Heart right ventricle (tissue), 16 donors: ENCODE measurements at places on chromosomes 16 and 17. TPM values are rescaled to one million over a fixed set of nuclear protein-coding genes. Genes with fewer than 3 reads are reported as not detected.

DNA sequence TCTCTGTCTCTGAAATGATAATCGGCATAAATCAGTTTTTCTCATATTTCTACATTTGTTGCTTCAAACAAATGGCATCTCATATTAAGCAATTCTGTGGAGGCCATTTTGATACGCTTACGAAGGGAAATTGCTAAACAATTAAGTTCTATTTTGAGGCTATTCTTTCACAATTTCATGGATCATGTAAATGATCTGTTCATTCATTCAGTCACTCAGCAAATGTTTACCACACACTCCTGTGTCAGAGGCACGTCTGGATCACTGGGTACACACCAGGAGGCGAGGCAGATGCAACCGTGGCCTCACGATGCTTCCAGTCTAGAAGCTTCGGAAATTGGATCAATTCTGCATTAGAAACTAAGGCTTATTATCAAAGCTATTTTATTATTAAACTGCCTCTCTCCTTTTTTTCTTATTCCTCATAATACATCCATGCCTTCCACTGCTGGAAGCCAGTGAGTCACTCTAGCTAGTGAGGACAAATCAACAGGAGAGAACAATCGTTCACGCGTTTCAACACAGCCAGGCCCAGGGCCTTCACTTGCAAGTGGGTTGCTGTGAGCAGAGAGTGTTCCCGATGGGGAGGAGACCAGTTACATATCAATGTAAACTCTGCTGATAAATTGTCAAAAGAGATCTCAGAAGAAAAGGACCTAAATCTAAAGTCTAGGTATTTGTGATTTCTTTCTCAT is 11.3 kb upstream of the SLC39A11 start:
- H3K4me1 ChIP-seq = no peaks in the 10 kb centered on the region
- no peaks in the 10 kb centered on the region for H3K36me3 ChIP-seq
- no peaks in the 10 kb centered on the region for H3K27me3 ChIP-seq
- H3K4me3 ChIP-seq = no peak overlapping the region
- no peak for DNase-seq

GRCh38 chr16:25709213-25709612 is 17.5 kb downstream of the HS3ST4 start:
- H3K27me3 ChIP-seq = peaks cover 28% of the 10 kb centered on the region
- H3K4me1 ChIP-seq = no peaks in the 10 kb centered on the region
- no peak for DNase-seq

- H3K4me3 ChIP-seq = no peak overlapping the region
- H3K27me3 ChIP-seq = no peaks in the 10 kb centered on the region
- peak overlapping the region; percentile 67 for H3K27ac ChIP-seq
- H3K4me1 ChIP-seq = peaks cover 14% of the 10 kb centered on the region
Measured at GRCh38 chr17:2905269-2905668, 109.0 kb downstream of the RAP1GAP2 start.

DNA sequence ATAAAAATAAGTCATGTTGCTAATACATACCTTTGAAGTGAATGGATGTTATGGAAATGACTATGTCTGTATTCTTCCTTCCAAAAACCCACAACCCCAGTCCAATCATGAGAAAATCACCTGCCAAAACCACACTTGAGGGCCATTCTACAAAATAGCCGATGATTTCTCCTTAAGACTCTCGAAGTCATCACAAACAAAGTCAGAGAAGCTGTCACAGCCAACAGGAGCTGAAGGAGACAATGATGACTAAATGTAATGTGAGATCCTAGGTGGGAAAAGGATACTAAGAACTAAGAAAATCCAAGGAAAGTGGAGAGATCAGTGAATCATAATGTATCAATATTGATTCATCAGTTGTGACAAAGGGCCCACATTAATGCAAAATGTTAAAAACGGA is 432.9 kb upstream of the DYNLRB2 start:
- no peak for DNase-seq
- no peaks in the 10 kb centered on the region for H3K4me1 ChIP-seq
- H3K4me3 ChIP-seq = no peak overlapping the region
- no peaks in the 10 kb centered on the region for H3K27me3 ChIP-seq
- no peak overlapping the region for H3K27ac ChIP-seq
- no peaks in the 10 kb centered on the region for H3K36me3 ChIP-seq

- no peaks in the 10 kb centered on the region for H3K4me1 ChIP-seq
- H3K27ac ChIP-seq = no peak overlapping the region
- H3K4me3 ChIP-seq = no peak overlapping the region
- no peak for DNase-seq
Measured at GRCh38 chr17:60792250-60792898, 114.7 kb downstream of the BCAS3 start.

DNA sequence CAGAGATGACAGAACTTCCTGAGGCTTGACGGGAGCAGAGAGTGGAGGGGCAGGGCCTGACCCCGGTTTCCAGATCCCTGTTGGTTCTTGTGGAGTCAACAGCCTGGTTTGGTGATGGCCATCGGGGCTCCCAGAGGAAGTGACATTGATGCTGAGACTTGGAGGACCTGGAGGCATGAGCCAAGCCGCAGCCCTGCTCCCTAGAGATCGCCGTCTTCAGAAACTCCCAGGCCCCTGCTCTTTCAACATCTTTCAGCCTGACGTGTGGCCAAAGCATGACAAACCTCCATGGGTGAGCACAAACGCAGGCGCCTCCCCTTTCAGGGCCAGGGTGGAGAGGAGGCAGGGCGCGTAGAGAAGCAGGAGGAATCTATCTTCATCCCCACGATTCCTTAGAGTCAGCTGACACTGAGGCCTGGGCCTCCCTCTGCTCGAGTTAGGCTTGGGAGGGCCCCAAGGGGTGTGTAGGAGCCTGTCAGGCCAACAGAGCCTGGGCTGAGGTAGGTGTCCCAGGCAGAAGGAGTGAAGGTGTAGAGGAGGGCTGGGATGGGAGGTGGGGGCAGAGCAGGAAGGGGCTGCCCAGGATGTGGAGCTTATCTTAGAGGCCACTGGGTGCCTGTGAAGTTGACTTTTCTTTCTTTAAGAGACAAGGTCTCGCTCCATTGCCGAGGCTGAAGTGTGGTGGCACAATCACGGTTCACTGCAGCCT is 56.1 kb upstream of the MED9 start:
- no peaks in the 10 kb centered on the region for H3K27me3 ChIP-seq
- DNase-seq = peak; percentile 90
- no peaks in the 10 kb centered on the region for H3K36me3 ChIP-seq
- no peak overlapping the region for H3K4me3 ChIP-seq
- peak overlapping the region; percentile 65 for H3K27ac ChIP-seq

GRCh38 chr17:8125947-8126490 is 2.1 kb upstream of the HES7 start:
- peaks cover 20% of the 10 kb centered on the region for H3K4me1 ChIP-seq
- no peaks in the 10 kb centered on the region for H3K36me3 ChIP-seq
- H3K27ac ChIP-seq = peak overlapping the region; percentile 63
- peak; percentile 28 for DNase-seq
- peak overlapping the region; percentile 65 for H3K4me3 ChIP-seq
- peaks cover 10% of the 10 kb centered on the region for H3K27me3 ChIP-seq

DNA sequence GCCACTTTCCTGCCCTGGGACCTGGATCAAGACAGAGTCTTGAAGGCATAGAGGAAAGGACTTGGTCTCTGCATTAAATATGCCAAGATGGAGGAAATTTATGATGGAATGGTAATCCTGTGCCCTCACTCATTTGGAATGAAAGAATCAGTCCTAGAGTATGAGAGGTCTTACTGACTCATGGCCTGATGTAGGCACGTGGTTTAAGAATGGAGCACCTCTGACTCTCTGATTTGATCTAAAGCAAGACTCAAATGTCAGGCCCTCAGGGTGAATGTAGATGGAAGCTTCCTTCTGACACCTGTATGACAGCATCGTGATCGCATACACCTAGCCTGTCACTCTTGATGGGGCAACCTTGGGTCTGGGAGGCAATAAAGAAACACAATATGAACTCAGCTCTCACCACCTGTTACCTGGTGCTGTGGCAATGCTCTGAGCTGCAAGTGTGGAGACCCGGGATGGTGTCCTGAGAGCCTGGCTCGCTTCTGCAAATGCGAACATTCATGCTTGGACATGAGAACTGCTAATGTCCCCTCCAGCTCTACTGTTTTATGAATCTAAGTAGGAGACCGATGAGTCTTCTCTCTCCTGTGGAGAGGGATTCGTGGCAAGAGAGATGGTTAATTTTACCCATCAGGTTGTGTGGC is 229.9 kb downstream of the ABCC12 start:
- H3K27me3 ChIP-seq = no peaks in the 10 kb centered on the region
- H3K4me3 ChIP-seq = no peak overlapping the region
- DNase-seq = no peak
- no peak overlapping the region for H3K27ac ChIP-seq
- H3K36me3 ChIP-seq = no peaks in the 10 kb centered on the region

- H3K27ac ChIP-seq = no peak overlapping the region
- peaks cover 38% of the 10 kb centered on the region for H3K27me3 ChIP-seq
- H3K4me3 ChIP-seq = no peak overlapping the region
- H3K4me1 ChIP-seq = no peaks in the 10 kb centered on the region
- DNase-seq = no peak
- no peaks in the 10 kb centered on the region for H3K36me3 ChIP-seq
Measured at GRCh38 chr17:46810837-46811236, 7.7 kb downstream of the WNT3 start.

DNA sequence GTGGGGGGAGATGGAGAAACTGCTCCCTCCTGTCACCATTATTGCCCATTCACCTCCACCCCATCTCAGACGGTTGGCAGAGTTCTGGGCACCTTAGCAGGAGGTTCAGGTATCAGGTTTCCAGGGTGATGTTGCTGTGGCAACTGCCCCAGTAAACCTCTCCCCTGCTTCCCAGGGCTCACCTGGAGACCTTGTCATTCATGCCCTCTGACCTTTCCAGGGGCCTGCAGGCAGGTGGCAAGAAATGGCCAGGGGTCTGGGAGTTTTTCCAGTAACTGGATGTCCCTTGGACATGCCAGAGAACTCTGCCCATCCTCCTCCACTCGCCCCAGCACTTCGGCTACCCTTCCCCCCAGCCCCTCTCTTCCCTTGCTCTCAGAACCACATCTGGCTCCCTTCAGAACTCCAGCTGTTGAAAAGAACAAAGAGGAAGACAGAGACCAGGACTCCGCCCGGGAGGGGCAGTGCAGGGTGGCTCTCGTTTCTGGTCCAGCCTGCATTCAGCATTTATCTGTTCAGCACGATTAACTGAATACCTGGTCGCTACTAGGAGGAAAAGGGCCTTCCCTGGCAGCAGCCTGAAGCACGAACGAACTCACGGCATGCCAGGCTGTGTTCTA is 8.5 kb downstream of the MLLT6 start:
- H3K4me3 ChIP-seq = no peak overlapping the region
- H3K4me1 ChIP-seq = peaks cover 20% of the 10 kb centered on the region
- H3K36me3 ChIP-seq = no peaks in the 10 kb centered on the region
- H3K27me3 ChIP-seq = no peaks in the 10 kb centered on the region
- DNase-seq = no peak

GRCh38 chr17:57104461-57105175 is 19.6 kb downstream of the AKAP1 start:
- no peak overlapping the region for H3K4me3 ChIP-seq
- H3K27ac ChIP-seq = no peak overlapping the region
- H3K4me1 ChIP-seq = peaks cover 68% of the 10 kb centered on the region
- no peak for DNase-seq
- H3K27me3 ChIP-seq = no peaks in the 10 kb centered on the region
- no peaks in the 10 kb centered on the region for H3K36me3 ChIP-seq

DNA sequence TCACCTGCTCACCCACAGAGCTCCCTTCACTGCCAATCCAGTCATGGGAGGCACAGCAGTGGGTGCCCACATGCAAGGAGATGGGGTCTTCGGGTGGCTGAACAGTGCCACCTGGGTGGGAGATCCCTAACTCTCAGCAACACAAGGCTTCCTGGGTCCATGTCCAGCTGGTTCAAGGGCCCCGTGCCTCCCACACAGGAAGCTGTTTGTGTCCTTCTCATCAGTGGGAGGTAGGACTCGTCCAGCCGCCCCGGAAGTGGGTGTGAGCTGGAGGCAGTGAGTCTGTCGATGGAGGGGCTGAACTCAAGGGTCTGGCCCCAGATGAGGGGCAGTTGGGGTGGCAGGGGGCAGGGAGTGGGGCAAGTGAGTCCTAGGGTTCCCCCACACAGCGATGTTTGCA is 1.6 kb downstream of the FBXL16 start:
- H3K4me1 ChIP-seq = peaks cover 15% of the 10 kb centered on the region
- no peak for DNase-seq
- no peak overlapping the region for H3K27ac ChIP-seq
- H3K36me3 ChIP-seq = no peaks in the 10 kb centered on the region
- no peak overlapping the region for H3K4me3 ChIP-seq
- peaks cover 81% of the 10 kb centered on the region for H3K27me3 ChIP-seq

- H3K4me1 ChIP-seq = peaks cover 22% of the 10 kb centered on the region
- no peak for DNase-seq
- peaks cover 5% of the 10 kb centered on the region for H3K27me3 ChIP-seq
- no peak overlapping the region for H3K4me3 ChIP-seq
- no peaks in the 10 kb centered on the region for H3K36me3 ChIP-seq
Measured at GRCh38 chr16:85906349-85906748, 7.4 kb downstream of the IRF8 start.

GRCh38 chr17:45410144-45411091 is 22.3 kb downstream of the ARHGAP27 start:
- no peak overlapping the region for H3K27ac ChIP-seq
- no peak overlapping the region for H3K4me3 ChIP-seq
- H3K27me3 ChIP-seq = no peaks in the 10 kb centered on the region
- peaks cover 8% of the 10 kb centered on the region for H3K36me3 ChIP-seq
- no peak for DNase-seq
- H3K4me1 ChIP-seq = peaks cover 64% of the 10 kb centered on the region

GRCh38 chr17:82105882-82106687 is 8.0 kb upstream of the FASN start:
- no peaks in the 10 kb centered on the region for H3K27me3 ChIP-seq
- no peak overlapping the region for H3K27ac ChIP-seq
- H3K36me3 ChIP-seq = no peaks in the 10 kb centered on the region
- peak; percentile 50 for DNase-seq
- peaks cover 8% of the 10 kb centered on the region for H3K4me1 ChIP-seq
- peak overlapping the region; percentile 37 for H3K4me3 ChIP-seq

TMEM231 gene
- total RNA-seq = 13.4 TPM

TRPV3 gene
- 0.51 TPM for total RNA-seq

PCGF2 gene
- 23.8 TPM for total RNA-seq

ANKRD13B gene
- total RNA-seq = 4.3 TPM

GNGT2 gene
- total RNA-seq = 1.7 TPM

KAT8 gene
- total RNA-seq = 65.3 TPM

BCAR1 gene
- total RNA-seq = 71.6 TPM

KRTAP3-1 gene
- not detected for total RNA-seq
